ENCODE measurements at places on chromosomes 13 and 19.

GRCh38 chr13:46382224-46382623 lies 4.8 kb downstream of the RUBCNL start:
- no peak for DNase-seq

- DNase-seq: no peak
Observed at GRCh38 chr19:18469069-18469846, 31.3 kb upstream of the ISYNA1 start.

- no peak for DNase-seq
Observed at GRCh38 chr19:47430041-47430802, 10.9 kb upstream of the MEIS3 start.

- DNase-seq: peak; percentile 83
Observed at GRCh38 chr13:97141564-97142005, 80.5 kb upstream of the MBNL2 start.

- no peak for DNase-seq
Observed at GRCh38 chr19:44765033-44765948, 12.4 kb upstream of the CBLC start.

GRCh38 chr19:19296953-19297689 lies 23.2 kb downstream of the SUGP1 start:
- DNase-seq: no peak

DNA sequence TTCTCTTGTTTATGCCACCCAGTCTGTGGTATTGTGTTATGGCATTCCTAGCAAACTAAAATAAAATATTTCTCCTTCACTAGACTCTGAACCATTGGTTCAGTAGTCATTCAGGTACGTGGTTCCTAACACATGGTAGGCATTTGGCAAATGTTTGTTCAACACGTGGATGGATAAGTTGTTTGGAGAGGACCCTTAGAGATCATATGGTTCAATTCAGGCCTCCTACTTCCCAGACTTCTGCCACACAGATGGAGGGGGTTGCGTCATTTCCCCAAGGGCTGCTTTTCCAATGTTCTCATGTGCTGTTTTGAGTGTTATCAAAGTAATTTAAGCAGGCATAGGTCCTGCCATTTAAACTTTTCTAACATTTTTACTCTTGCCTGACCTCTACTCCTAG lies 6.7 kb downstream of the CXCL17 start:
- no peak for DNase-seq

DNA sequence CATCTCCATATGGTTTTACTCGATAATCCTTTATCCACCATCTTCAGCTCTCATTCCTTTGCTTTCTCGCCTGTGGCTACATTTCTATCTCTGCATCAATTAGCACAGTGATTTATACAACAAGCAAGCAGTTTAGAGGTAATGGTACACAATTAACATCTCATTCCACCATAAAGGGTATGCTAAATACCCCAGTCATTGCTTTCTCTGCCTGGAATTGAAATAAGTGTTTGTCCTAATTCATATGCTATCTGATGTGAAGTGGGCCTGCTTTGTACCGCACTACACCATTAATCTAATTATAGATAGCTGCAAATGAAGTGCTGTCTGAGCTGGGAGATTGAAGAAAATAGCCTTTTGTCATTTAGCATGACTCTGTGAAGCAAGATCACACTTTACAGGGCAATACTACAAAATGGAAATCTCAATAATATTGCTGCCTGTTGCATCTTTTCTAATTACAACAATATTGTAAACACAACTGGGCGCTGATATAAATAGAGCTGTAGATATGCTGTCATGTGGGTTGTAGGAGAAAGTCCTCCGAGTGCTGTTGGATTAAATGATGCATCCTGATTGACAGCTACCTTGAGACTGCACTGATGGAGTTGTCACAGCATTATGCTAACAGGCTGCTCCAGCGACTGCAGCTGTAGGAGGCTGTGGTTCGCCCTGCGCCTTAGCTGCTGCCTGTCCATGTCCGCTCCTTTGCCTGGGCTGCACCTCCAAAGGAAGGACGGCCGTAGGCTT lies 78.2 kb downstream of the GGACT start:
- no peak for DNase-seq

DNA sequence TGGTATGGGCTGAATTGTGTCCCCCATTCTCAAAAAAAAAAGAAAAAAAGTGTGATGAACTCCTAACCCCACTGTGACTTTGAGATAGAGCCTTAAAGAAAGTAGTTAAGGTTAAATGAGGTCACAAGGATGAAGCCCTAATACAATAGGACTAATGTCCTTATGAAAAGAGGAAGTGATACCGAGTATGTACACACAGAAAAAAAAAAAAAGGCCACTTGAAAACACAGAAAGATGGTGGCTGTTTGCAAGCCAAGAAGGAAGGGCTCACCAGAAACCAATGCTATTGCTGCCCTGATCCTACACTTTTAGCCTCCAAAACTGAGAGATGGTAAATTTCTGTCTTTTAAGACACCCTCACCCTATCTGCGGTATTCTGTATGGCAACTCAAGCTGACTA lies 955.6 kb downstream of the PCDH17 start:
- DNase-seq: no peak

- DNase-seq: no peak
Observed at GRCh38 chr13:93345770-93346169, 119.2 kb downstream of the GPC6 start.

- DNase-seq: no peak
Observed at GRCh38 chr19:2353159-2353886, 6.7 kb upstream of the TMPRSS9 start.

GRCh38 chr13:24911133-24911908 lies 147.4 kb downstream of the RNF17 start:
- DNase-seq: no peak

GRCh38 chr13:50422181-50423148 lies 407.2 kb downstream of the KCNRG start:
- DNase-seq: no peak

DNA sequence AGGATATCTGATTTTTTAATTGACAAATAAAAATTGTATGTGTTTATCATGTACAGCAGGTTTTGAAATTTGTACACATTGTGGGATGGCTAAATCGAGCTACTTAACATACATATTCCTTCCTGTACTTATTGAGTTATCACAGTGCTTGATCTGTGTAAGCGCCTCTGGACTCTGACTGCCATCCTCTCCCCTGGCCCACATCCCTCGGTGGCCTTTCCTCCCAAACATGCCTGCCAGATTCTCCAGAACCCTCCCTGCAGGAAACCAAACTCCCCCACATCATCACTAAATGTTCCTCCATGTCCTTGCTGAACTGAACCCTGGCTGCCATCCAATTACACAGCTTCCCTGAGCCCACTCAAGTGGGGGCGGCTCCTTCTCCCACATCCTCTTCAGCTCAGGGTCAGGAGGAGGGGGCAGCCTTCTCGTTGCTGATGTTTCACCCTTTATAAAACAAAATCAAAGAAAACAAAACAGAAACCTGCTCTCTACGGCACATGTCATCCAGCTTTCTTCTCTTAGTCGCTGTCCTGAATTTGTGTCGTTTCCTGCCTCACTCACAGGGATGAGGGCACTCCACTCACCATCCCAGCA lies 97.1 kb upstream of the SPATA13 start:
- DNase-seq: no peak

- no peak for DNase-seq
Observed at GRCh38 chr19:30722761-30723160, 350.6 kb downstream of the ZNF536 start.

DNA sequence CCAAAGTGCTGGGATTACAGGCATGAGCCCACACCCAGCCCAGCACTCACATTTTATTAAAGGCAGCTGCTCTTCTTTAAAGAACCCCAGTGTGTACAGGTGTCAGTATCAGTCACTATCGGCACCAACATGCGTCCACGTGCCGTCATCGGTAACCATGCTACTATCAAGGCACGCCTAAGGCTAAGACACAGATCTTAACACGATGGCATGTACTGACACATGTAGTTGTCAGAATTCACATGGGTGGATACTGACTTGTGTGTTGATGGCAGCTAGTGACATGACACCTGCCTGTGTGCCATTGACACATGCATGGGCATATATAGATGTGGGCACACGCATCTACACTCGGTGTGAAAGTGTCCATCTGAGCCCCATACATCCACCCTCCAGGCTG lies 12.2 kb upstream of the HIF3A start:
- DNase-seq: no peak

GRCh38 chr19:18649371-18650020 lies 12.7 kb downstream of the KLHL26 start:
- DNase-seq: no peak

DNA sequence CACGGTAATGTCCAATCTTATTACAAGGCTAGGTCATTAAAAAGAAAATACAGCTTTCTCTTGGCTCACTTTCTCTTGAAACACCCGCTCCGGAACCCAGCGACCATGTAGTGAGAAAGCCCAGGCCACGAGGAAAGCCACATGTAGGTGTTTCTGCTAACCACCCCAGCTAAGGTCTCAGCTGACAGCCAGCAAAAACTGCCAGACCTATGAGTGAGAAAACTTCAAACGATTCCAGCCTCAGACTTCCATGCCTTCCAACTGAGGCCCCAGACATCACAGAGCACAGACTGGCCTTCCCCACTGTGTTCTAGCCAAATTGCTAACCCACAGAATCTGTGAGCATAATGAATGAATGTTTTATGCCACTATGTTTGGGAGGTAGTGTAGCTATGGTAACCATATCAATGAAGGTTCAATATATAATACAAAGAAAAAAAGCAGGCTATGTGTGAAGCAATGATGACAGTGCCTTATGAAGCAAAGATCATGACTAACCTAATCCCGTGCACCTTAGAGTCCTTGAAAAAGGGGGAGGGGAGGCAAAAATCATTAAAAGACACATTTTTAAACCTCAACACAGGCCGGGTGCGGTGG lies 11.9 kb upstream of the TPTE2 start:
- no peak for DNase-seq

GRCh38 chr19:3944018-3944721 lies 11.3 kb downstream of the NMRK2 start:
- DNase-seq: no peak

- DNase-seq: peak; percentile 17
Observed at GRCh38 chr13:80462567-80462966, 121.6 kb upstream of the SPRY2 start.

- DNase-seq: no peak
Observed at GRCh38 chr19:30449078-30449590, 77.0 kb downstream of the ZNF536 start.

GRCh38 chr19:28881616-28882015 lies 331.3 kb downstream of the UQCRFS1 start:
- DNase-seq: no peak

DNA sequence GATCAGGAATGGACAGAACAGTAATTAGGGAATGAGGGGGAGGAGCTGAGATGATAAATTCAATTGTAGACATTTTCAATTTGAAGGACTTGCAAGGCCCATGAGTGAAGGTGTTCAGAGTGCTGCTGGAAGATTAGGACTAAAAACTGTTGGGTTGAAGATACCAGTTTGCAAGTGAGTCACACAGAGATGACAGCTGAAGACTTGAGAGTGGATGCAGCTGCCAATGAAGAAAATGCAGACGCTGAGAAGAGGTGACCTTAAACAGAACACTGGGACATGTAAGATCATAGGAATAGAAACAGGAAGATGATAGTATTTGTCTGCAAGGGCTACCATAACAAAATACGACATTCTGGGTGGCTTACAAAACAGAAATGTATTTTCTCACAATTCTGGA lies 1716.5 kb upstream of the SLC10A2 start:
- DNase-seq: no peak

DNA sequence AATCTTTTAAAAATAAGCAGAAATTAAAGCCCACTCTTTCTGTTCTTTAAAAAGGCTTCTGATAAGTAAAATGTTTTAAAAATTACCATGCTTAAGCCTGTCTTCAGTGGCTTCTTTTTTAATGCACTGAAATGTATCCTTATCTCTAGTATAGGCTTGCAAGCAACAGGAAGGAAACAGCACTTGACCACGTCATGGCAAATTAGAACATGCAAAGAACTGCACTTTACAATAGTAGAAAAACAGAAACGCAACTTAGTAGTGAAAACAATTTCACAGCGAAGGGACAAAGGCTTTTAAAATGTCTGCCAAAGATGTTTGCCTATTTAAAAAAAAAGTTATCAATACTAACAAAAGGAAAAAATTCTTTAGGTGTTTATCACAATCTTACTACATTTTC lies 36.3 kb downstream of the ELF1 start:
- peak; percentile 21 for DNase-seq

GRCh38 chr13:112453874-112454647 lies 77.9 kb downstream of the SPACA7 start:
- no peak for DNase-seq

All from NCI-H226 (cell line).